K562 (cell line): ENCODE measurements at places on chromosomes 7 and 10.

- peak; percentile 54 for DNase-seq
These were observed 85.7 kb downstream of the PARP12 start for GRCh38 chr7:139976838-139977656.

GRCh38 chr7:11155883-11156282, 182.2 kb downstream of the PHF14 start:
- no peak for DNase-seq

DNA sequence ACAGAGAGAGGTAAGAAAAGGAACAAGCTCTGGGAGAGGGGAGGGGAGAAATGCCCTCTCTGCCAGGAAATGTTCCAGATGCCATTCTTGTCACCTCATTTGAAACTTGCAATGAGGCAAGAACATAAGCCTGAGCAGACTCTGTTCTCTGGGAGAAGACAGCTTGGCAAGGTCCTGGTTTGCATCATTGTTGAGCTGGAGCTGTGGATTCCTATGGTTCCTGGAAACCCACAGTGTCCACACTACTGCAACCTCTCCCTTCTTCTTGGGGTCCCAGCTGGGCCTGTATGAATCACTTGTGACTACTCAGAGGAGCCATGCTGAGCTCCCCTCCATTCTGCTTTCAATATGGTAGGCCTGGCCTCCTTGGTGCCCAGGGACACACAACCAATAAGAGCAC, 60.8 kb upstream of the HECTD2 start:
- no peak for DNase-seq

GRCh38 chr7:80967071-80967916, 48.4 kb upstream of the SEMA3C start:
- no peak for DNase-seq

DNA sequence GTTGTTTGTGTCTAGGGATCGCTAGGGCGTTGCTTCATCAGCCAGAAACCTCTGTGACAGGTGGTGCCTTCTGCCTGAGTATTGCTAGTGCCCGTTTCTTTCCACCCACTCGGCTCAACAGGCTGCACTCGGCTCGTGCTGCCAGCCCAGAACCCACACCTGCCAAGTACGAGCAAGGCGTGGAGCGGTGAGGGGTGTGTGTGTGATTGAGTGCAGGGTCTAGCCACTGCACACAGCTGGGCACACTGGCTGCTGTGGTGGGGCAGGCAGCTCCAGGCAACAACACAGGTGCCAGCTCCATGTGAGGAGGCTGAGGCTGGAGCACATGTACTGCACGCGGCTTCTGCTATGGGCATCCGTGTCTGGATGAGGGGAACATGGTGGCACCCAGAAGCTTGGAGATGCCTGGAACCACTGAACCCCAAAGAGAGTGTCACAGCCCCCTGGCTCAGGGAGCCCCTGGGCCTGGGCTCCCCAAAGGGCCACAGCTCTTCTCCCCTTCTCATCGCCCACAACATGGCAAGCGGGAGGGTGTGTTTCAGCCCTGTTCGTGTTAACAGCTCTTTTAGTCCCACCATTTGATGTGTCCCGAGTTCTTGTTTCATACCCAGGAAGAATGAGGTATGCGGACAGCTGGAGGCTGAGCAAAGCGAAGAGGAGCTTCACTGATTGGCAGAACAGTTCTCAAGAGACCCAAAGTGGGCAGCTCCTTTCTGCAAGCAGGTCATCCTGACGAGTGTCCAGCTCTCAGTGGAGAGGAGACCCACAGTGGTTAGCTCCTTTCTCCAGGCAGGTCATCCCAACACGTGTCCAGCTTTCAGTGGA, 78.1 kb downstream of the HDAC9 start:
- no peak for DNase-seq

DNA sequence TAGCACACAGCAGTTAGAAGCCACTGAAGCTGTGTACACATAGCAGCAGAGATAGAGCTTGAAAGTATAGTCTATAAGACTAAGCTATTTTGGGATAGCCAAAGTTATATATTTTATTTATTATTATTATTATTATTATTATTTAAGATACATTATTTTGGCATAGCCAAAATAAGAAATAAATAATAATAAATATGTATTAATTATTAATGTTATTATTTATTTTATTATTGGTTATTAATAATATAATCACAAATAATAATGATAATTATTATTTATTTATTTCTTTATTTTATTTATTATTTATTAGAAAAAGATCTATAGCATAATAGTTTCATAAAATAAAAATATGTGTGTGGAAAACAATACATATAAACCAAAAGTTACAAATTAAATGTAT, 107.2 kb upstream of the FOXK1 start:
- DNase-seq = no peak

DNA sequence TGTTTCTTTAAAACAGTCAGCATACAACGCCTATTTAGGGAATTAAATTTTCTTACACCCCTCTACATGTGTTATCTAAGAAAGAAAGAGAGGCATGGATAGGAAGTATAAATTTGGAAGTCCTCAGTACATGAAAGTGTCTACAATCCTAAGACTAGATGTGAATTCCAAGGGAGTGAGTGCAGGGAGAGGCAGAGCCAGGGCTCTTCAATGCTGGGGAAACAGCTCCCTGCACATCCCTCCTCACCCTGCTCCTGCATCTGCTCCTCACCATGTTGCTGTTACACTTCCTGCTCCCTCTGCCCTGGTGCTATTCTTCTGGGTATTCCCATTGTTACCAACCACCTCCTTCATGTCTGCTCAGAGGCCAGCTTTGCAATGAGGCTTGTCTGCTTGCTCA, 229.1 kb upstream of the AKR1E2 start:
- DNase-seq = no peak

GRCh38 chr10:59270492-59270891, 91.9 kb downstream of the FAM13C start:
- DNase-seq = no peak

DNA sequence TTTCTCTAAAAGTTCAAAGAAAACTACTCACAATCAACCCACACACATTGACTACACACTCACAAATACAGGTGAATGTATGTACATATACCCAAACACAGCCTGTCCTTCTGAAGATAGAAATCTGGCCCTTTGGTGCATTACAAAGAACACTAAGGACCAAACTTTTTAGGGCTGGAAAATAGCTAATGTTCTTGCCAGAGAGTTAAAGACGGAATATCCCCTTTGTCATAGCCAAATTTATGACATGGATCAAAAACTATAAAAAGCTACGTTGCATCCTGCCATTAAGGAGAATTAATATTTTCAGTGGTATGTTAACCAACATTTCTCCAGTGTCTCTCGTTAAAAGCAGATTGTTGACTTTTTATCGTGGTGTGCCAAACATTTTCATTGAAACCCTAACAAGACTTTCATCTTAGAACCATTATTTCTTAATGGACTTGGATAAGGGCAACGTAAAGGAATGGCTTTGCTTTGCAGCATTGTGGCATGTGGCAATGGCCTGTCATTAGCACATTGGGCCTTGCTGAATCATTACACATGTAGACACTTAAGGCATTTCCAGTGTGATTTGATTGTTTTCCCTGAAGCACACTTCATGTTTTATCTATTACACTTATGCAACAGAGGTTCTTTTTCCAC, 150.9 kb upstream of the MEOX2 start:
- DNase-seq = no peak
